ENCODE measurements at places on chromosomes 11 and 22.

- DNase-seq = peak; percentile 93
Observed at GRCh38 chr22:27456696-27457503, 344.7 kb downstream of the MN1 start.

DNA sequence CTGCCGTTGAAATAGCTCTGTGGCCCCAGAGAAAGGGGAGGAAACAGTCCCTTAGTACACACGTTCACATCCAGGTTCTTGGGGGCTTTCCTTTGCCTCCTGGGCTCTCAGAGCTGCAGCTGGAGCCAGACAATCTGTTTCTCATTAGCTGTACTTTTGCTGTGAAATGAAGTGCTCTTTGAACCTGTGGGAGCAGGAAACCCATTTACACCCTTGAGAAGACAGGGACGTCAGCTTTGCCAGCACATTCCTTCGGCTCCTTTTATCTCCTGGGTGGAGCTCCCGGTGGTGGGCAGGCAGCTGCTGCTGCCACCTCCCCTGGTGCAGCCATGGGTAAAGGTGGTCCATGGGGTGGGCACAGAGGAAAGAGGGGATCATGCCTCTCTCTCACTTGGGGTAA is 80.6 kb upstream of the TIMP3 start:
- DNase-seq = peak; percentile 80

DNA sequence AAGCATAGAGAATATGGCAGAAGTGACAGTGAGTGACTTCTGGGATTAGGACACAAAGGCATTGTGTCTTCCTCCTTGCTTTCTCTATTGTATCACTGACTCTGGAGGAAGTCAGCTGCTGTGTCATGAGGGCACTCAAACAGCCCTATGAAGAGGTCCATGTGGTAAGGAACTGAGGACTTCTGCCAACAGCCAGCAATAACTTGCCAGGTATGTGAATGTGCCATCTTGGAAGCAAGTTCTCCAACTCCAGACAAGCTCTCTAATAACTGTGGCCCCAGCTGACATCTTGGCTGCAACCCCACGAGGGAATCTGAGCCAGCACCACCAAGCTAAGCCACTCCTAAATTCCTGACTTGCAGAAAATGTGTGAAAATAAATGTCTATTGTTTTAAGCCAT is 83.6 kb upstream of the ZBED5 start:
- DNase-seq = no peak

DNA sequence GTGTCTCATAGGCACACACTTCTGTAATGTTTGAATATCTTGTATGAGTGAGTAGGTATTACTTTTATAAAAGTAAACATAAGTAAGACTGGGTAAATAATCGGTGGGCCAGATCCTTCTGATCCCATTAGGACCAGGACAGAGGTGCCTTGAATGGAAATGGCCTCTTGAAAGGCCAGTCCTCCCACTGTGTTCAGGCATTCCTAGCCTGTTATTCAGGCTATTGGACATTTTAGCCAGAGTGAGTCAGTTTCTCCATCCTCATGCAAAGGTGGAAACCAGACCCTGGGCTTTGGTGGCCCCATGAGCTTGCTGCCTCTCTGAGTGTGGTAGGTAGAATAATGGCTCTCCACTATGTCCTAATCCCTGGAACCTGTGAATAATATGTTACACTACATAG is 34.4 kb downstream of the C11orf96 start:
- DNase-seq = no peak

- no peak for DNase-seq
Observed at GRCh38 chr11:61315260-61315659, 17.6 kb downstream of the DDB1 start.

- DNase-seq = no peak
Observed at GRCh38 chr11:71333473-71333872, 81.1 kb upstream of the SHANK2 start.

DNA sequence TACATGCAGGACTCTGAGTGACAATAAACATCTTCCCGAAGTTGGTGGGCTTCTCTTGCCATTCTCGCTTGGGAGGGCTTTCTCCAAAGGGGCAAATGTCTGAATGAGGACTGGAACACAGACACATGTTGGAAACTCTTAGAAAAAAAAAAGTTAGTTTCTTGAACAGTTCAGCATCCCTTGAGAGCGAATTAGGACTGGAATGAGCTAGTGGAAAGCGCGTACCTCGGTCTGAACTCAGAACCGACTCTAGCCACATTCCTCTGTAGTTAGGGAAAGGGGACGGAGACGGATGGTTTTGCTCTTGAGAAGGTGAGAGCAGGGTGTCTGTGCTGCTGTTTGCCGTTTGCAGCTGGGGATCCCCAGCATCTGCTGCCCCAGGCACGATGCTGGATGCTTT is 517.3 kb downstream of the TBC1D22A start:
- DNase-seq = no peak

DNA sequence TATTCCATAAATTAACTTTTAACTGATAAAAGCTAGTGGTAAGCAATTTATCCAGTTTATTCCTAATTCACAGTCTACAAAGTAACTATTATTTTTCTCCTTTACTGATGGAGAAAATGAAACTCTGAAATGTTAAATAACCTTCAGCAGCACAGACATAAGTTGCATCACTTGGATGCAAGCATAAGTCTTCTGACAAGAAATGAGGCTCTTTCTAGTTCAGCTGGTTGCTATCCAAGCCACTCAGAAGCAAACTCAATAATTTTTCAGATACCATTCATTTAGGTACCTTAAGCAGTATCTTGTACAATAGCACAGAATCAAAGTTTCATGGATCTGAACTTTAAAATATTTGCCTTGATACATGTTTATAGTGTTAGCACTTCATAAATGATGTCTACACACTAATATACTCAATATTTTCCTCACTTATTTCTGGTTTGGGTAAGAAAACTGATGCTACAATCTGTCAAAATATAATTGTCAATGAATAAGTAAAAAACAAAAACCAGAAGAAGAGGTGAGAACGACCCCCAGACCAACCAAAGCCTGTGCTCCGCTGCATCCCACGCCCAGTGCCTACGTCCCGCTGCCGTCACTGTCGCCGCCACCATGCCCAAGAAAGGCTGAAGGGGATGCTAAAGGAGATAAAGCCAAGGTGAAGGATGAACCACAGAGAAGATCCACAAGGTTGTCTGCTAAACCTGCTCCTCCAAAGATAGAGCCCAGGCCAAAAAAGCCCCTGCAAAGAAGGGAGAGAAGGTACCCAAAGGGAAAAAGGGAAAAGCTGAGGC is 18.1 kb downstream of the FAM168A start:
- DNase-seq = no peak

- peak; percentile 20 for DNase-seq
Observed at GRCh38 chr11:123122341-123122740, 60.4 kb upstream of the HSPA8 start.

DNA sequence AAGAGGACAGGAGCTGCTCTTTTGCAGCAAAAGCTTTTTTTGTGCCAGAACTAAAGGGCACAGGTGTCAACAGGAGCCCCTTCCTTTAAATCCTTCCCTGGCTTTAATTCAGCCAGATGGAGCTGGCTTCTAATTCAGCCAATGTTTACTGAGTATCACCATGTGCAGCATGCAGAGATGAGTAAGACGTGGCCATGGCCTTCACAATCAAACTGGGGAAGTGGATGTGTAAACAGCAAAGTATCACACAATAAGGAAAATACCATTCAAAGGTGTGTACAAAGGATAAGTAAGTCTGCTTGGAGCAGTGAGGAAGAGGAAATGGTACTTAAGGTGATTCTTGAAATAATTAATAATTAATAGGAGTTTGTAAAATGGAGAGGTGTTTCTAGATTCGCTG is 243.4 kb downstream of the NXPE2 start:
- DNase-seq = no peak

GRCh38 chr11:37411289-37411688 is 813.3 kb upstream of the RAG2 start:
- DNase-seq = no peak

DNA sequence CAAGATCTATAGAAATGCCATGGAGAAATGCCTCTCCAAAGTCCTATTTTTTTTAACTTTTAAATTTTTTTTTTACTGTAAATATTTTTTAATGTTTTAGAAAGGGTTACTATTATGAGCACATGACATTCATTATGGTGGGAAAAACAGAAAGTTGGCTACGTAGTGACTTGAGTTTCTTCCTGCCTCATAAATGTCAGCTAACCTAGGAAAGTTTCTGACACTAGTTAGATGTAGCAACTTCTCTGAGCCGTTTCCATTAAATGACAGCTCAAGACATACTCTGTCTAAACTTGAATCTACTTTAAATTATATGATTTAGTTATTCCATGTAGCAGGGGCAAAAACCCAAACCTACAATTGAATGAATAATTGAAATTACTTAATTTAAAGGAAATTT is 18.4 kb upstream of the CTSC start:
- DNase-seq = no peak

GRCh38 chr11:76190376-76190775 is 15.9 kb downstream of the WNT11 start:
- peak; percentile 27 for DNase-seq

GRCh38 chr11:57527056-57527631 is 3.4 kb downstream of the TIMM10 start:
- peak; percentile 20 for DNase-seq

- DNase-seq = no peak
Observed at GRCh38 chr11:14539982-14540421, 19.8 kb upstream of the PSMA1 start.

GRCh38 chr11:91243630-91244029 is 981.0 kb upstream of the FAT3 start:
- DNase-seq = no peak

GRCh38 chr11:126853732-126854131 is 146.8 kb downstream of the KIRREL3 start:
- peak; percentile 59 for DNase-seq

DNA sequence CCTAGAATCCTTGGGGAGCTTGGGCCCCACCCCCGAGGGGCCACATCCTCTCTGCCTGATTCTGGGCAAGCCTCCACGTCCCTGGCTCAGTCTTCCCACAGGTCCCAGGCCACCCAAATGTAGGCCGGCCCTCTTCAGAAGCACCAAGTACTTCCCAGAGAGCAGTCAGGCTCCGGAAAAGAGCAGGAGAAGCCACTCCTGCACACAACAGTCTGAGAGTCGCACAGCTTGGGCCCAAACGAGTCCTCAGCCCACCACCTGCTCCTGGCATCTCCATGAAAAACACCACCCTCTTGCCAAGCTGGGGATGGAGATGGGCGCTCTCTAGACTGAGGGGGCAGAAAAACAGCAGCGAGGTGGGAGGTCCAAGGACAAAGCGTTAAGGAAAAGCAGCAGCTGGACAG is 15.4 kb downstream of the EHD1 start:
- no peak for DNase-seq

DNA sequence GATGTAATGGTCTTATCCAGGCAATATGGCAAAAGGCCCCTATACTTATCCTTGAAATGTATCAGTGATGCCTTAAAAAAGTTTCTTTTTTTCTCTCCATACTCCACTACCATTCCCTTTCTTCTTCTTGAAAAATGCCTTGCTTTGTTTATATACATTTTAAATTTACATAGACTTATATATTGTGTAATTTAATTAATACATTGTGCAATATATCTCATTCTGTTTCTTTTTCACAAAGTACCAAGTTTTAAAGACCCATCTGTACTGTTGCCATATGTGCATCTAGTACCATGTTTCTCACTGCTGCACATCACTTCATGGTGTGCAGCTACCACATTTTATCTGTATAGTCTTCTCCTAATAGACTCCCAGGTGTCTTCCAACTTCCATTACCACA is 7.5 kb downstream of the MMP8 start:
- no peak for DNase-seq

DNA sequence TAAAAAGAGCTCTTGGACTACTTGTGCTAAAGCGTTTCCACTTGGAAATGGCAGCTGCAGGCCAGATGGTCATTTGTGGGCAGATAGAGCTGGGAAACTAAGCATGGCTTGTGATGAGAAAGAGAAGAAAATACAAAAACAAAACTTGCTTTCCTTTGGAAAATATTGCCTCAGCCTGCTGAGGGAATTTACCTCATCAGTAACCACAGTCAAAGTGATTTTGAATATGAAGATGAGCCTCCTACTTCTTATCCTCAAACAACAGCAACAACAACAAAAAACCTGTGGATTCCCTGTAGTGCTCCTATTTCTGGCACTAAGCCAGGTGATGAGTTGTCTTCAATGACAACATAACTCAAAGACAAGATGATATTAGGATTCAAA is 62.7 kb upstream of the FIBIN start:
- DNase-seq = no peak

DNA sequence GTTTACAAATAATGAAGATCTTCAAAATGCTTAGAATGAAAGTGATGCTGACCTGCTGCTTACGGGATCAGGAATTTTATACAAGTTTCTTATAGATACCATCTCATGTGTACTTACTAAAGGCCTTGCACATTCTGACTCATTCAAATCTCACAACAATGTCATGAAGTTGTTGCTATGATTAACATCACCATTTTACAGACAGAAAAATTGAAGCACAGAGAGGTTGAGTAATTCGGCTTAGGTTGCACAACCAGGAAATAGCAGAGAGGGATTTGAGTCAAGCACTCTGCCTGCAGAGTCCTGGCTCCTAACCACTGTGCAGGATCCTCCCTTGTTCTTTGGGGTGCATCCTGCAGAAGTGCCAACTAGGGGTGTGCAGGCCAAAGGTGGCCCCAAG is 471.9 kb downstream of the MIAT start:
- DNase-seq = peak; percentile 86

GRCh38 chr11:121482231-121483129 is 29.7 kb upstream of the SORL1-AS1 start:
- DNase-seq = no peak

DNA sequence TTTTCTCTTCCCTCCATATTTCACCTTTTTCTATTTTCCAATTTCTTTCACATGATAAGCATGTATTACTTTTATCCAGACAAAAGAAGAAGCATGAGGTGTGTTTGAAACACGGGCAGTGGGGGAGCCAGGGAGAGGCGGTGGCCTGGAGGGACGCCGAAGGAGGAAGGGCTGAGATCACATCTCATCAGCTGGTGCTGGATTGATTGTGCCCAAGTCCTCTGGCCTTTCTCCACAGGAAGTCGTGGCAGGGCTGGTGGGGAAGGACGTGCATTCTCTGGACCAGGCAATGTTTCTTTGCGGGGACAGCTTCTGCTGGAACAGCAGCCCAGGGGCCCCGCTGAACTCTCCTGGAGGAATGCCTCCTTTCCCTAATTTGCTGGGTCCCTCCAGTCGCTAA is 82.9 kb downstream of the MIAT start:
- no peak for DNase-seq

DNA sequence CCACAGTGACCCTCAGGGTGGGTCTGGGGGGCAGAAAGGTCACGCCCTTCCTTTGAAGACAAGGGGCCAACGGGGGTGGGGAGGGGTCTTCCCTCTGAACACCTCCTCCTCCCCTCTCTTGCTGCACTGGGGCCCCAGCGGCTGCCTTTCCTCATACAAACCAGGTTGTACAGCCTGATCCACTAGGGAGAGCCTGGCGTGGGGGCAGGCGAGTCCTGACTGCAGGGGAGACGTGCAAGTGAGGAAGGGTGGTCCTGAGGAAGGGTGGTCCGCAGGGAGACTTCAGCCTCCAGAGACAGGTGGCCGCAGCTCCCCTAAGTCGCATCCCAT is 43.6 kb upstream of the LINC01488 start:
- DNase-seq = no peak
